ENCODE measurements at places on chromosomes 5 and 9.

- DNase-seq: no peak
Measured at GRCh38 chr5:40474250-40474649, 205.5 kb upstream of the PTGER4 start.

GRCh38 chr9:37007295-37007694 is 26.8 kb downstream of the PAX5 start:
- DNase-seq: no peak

DNA sequence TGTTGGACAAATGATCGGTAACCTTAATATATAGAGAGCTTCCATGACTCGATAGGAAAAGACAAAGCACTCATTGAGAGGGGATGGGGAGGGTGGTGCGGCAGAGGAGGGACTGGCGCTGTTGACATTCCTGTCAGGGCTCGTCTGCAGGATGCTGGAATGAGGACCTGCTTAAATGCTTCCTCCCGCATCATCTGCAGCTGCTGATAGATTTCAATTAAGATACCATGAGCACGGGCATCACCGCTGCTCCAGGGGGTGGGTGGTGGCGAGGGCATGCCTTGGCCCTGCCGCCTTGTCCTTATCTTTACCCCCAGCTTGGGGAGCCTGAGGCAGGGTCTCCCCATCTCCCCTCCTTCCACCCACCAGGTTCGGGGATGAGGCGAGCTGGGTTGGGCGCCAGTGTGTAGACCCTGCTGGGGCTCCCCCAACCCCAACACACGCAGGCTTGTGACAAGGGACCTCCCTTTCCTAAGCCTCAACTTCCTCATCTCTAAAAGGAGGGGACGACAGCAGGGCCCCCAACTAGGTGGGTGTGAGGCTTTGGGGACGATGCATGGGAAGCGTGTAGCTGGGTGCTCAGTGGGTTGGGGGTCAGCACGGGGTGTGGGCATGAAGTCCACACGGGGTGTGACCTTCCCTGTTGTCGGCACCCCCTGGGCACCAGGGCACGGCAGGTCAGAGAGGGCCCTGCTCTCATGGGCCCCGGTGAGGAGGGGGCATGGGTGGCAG is 11.7 kb upstream of the QRFP start:
- no peak for DNase-seq

GRCh38 chr9:98656511-98656910 is 52.2 kb downstream of the GABBR2 start:
- no peak for DNase-seq

DNA sequence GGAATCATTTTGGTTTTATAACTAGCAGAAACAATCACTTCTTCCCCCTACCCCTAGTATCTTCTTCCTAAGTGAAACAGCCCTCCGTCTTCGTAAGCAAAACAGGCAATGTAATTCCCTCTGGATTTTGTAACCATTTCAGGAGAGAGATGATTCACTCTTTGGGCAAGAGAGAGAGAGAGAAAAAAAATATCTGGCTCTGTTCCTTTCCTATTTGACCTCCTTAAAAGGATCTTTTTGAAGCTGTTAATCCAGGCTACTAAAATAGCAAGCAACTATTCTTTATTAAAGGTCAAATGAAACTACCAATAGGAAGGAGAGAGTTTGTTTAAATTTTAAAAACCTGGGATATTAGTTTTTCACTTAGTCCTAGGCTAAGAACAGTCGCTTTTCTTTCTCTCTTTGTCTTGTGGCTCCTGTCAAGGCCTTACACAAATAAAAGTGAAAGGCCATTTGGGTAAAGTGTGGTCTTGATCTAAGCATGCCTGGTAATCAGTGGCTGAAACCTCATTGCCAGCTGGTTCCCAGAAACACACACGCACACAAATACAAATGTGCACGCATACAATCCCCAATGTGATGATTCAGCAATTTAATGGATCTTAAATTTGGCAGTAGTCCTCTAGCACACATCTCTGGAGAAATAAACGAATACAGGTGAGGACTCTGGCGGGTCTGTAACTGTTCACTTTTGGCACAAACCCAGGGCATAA is 70.2 kb downstream of the PRUNE2 start:
- no peak for DNase-seq

DNA sequence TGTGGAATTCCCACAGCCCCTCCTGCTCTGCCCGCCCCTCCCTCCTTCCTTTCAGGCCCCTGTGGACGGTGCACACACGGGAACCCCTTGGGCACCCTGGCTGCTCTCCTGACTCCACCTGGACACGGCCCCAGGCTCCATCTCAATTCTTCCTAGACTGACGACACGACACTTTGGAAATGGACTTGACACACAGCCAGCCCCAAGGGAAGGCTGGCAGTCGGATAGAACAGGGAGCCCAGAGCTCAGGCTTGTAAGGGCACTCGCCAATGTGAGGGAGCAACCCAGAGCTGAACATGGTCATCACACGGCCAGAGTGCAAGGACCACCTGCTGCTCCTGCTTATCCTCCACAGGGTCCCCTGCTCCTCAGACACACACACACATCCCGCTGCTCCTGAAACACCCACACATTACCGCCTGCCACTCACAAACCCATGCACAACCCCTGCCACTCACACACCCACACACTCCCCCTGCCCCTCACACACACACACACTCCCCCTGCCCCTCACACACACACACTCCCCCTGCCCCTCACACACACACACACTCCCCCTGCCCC is 8.9 kb downstream of the SLC9A3 start:
- no peak for DNase-seq

- no peak for DNase-seq
Measured at GRCh38 chr9:95143591-95144561, 173.6 kb downstream of the FANCC start.

DNA sequence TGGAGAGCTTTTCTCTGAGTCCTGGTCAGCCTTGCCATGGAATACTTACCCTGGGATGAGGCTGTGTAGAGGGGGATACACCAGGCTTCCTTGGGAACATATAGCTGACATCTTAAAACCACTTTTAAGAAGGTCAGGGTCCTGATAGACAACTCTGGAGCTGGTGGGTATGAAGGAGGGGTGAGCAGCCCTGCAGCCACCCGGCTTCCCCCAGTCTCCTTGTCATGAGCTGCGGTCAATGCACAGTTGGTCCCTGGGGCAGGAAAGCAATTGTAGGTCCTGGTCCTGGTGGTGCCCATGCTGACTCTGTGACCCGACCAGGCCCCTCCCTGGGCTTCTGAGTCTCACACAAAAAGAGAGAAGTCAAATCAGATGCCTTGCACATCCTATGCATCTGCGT is 63.6 kb downstream of the MRPL36 start:
- DNase-seq: no peak

GRCh38 chr9:97534961-97535594 is 33.6 kb downstream of the TMOD1 start:
- DNase-seq: no peak

DNA sequence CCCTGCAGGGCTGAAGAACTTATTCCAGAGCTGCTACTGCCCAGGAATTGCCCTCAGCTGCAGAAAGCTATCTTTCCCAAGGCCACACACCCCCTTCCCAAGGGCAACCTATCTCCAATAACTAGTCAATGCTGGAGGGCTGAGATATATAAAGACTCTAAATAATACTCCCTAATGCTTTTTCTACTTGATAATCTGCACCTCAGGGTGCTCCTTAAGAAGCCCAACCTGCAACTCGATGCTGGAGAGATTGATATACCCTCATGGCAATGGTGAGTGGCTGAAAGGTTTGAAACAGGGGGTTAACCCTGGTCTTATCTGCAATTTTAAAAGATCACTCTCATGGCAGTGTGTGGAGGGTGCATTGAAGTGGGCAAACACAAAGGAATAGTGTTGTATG is 142.7 kb upstream of the APC start:
- no peak for DNase-seq

DNA sequence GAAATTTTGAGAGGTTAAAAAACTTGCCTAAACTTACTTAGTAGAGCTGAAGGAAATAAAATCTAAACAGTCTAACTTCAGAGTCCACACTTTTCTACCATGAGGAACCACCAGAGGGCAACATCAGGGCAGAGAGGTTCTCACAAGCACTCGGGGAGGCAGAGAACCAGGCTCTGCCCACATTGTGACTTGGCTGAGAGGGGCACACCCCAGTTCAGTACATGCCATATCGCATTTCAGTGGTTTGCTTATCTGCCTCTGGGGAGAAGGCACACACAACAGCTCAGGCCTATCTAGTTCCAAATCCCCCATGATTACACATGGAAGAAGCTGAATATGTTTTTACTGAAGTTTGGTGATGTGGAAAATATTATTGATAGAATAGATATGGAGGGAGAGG is 49.2 kb downstream of the EQTN start:
- DNase-seq: no peak

DNA sequence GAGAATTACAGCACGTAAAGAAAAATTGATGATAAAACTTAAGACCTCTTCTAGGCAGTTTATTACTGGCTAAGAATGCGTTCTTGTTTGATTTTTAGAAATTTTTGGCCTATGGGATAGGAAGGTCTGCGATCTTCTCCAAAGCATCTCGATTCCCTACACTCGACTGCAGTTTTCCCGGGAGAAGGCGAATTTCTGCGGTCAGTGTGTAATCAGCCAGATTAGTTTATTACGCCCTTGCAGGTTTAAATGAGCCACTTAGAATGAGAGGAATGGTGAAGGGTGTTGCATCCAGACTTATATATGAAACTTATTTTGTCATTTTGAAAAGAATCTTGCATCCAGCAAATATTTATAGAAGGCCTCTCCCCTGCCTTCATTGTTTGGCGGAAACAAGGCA is 1.2 kb downstream of the MTAP start:
- no peak for DNase-seq

GRCh38 chr5:178348356-178349074 is 115.9 kb upstream of the PHYKPL start:
- no peak for DNase-seq

GRCh38 chr5:93359296-93359959 is 221.6 kb downstream of the NR2F1-AS1 start:
- DNase-seq: no peak

GRCh38 chr9:95226921-95227320 is 90.6 kb downstream of the FANCC start:
- DNase-seq: no peak

- no peak for DNase-seq
Measured at GRCh38 chr5:124195411-124195810, 551.0 kb downstream of the ZNF608 start.

DNA sequence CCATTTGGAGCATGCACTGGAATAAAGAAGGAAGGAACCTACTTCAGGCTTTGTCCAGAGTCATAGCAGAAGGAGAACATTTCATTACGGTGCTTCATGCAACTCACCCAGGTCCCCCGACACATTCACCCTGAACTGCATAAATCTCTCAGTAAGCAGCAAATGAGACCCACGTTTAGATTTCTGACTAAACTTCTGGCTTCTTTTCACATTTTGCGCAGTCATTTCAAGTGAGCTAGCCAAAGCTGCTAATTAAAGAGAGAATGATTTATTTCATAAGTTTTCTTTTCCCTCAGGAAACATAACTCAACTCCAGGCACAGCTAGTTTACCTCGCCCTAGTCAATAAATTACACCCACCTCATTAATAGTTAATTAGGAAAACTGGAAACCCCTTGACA is 88.6 kb upstream of the GAS1 start:
- no peak for DNase-seq

DNA sequence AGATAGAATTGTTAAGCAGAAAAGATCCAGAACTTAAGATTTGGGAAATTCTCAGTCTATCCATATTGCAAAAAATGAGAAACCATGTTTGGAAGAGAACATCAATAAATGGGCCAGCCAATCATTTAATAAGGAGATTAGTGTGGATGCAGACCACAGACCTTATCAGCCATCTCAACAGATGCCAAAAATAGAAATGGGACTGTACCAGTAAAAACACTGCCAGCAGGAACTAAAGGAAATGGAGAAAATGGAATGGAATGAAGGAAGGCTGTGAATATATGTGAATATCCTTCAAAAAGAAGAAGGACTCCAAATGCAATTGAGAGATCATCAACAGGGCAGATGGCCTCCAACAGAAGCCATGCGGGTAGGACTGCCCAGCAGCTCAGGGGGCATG is 52.7 kb upstream of the ZNF618 start:
- no peak for DNase-seq

GRCh38 chr5:43973908-43974307 is 370.9 kb downstream of the NNT start:
- no peak for DNase-seq

DNA sequence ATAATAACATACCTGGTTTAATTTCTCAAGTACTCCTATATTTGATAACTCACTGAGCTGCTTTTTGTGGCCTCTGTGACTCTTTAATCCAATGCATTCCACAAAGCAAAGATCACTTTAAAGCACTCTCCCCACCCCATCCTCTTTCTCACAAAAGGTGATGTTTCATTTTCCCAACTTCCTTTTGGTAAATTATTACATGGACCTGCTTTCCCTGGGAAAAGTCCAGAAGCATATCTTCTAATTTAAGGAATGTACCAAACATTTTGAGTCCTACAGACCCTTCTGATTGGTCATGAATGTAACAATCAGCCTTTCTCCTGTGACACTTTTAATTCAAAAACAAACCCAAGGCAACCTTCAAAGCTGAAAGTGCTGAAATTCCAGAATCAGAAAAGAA is 71.1 kb downstream of the MLLT3 start:
- no peak for DNase-seq

GRCh38 chr9:115058684-115059315 is 59.2 kb downstream of the TNC start:
- DNase-seq: no peak

GRCh38 chr5:159156426-159157238 is 52.7 kb downstream of the RNF145 start:
- DNase-seq: peak; percentile 29

DNA sequence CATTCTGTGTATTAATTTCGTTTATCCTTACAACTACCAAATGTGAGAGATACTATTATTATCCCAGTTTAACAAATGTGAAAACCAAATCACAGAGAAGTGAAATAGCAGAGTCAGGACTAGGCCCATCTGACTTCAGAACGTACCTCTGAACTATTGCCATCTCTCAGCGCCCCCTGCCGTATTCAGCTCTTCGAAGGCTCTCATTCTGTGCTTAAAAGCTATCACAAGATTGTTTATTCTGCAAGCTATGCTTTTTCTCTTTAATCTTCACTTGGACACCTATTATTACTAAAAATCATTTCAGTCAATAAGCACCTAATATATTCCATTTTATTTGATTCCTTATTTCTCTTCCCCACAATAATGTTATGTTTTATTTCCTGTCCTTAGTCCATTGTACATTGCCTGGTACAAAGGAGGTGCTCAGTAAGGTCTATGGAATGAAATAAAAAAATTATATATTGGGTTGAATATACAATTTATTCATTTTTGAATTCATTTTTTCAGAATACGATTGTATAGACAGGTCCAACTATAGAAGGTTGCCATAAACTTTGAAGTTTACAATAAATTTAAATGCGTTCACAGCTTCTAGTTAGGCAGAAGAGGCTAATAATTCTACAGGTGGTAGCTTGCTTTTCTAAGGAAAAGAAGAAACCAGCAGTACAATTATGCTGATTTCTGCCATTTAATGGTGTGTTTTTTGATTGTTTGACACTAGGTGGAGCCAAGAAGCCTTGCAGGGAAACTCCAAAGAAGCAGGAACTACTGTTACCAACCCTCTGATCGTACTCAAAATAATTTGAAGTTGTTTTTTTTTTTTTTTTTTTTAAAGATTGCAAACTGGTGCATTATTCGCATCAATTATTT is 202.2 kb upstream of the DMRTA1 start:
- no peak for DNase-seq
